Left lung (tissue), 14 donors: ENCODE measurements at places on chromosomes 16 and 17.
A peak's percentile ranks its signal among the peaks of the same experiment; 100 is the strongest.

DNA sequence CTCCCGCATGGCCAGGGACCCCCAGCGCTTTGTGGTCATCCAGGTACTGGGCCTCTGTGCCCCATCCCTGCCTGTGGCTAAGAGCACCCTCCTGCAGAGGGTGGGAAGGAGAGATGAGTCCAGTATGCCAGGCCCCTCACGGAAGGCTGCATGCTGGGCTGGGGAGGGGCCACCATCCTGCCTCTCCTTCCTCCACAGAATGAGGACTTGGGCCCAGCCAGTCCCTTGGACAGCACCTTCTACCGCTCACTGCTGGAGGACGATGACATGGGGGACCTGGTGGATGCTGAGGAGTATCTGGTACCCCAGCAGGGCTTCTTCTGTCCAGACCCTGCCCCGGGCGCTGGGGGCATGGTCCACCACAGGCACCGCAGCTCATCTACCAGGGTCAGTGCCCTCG lies 3.7 kb downstream of the MIEN1 start:
- no peaks in the 10 kb centered on the region for H3K36me3 ChIP-seq
- no peak overlapping the region for H3K27ac ChIP-seq
- no peaks in the 10 kb centered on the region for H3K27me3 ChIP-seq
- no peak for DNase-seq
- peaks cover 18% of the 10 kb centered on the region for H3K4me1 ChIP-seq
- H3K4me3 ChIP-seq = no peak overlapping the region

DNA sequence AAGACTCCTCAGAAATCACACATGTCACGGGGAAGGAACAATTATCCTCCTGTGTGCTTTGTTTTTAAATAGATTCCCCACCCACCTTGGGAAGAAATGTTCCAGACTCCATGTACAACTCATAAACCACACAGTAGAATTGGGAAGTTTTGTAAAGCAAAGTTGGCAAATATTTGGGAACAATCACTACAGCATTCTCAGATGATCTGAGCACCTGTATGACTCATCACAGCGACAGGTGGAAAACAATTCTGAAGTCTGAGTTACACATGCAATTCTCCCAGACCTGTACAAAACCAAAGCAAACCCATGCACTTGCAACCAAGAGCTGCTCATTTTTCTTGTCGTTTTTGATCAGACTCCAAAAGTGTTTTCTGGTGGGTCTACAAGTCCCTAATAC lies 14.4 kb upstream of the MYLK3 start:
- H3K27me3 ChIP-seq = peaks cover 4% of the 10 kb centered on the region
- H3K4me3 ChIP-seq = no peak overlapping the region
- no peaks in the 10 kb centered on the region for H3K36me3 ChIP-seq
- DNase-seq = no peak

GRCh38 chr16:68538880-68539701 lies at the start of gene ZFP90:
TSS of gene ZFP90 (plus strand) at chr16:68539291. CDS start at chr16:68539793, 502 bp downstream.
- no peaks in the 10 kb centered on the region for H3K27me3 ChIP-seq
- no peaks in the 10 kb centered on the region for H3K36me3 ChIP-seq
- DNase-seq = peak; percentile 96
- peak within 1 kb of the TSS; percentile 84 for H3K4me3 ChIP-seq

- peaks cover 28% of the 10 kb centered on the region for H3K4me1 ChIP-seq
- no peak overlapping the region for H3K27ac ChIP-seq
- no peaks in the 10 kb centered on the region for H3K36me3 ChIP-seq
- DNase-seq = no peak
- no peaks in the 10 kb centered on the region for H3K27me3 ChIP-seq
- H3K4me3 ChIP-seq = no peak overlapping the region
Measured at GRCh38 chr16:586047-586644, 3.7 kb upstream of the RAB40C start.

GRCh38 chr17:82126556-82127314 lies 28.7 kb upstream of the FASN start:
- no peaks in the 10 kb centered on the region for H3K27me3 ChIP-seq
- H3K4me3 ChIP-seq = no peak overlapping the region
- peaks cover 31% of the 10 kb centered on the region for H3K36me3 ChIP-seq
- no peaks in the 10 kb centered on the region for H3K4me1 ChIP-seq

- H3K36me3 ChIP-seq = peaks cover 55% of the 10 kb centered on the region
- H3K4me1 ChIP-seq = peaks cover 5% of the 10 kb centered on the region
- DNase-seq = no peak
- H3K27ac ChIP-seq = no peak overlapping the region
- no peak overlapping the region for H3K4me3 ChIP-seq
Measured at GRCh38 chr16:63998-64913, 8.2 kb downstream of the RHBDF1 start.

DNA sequence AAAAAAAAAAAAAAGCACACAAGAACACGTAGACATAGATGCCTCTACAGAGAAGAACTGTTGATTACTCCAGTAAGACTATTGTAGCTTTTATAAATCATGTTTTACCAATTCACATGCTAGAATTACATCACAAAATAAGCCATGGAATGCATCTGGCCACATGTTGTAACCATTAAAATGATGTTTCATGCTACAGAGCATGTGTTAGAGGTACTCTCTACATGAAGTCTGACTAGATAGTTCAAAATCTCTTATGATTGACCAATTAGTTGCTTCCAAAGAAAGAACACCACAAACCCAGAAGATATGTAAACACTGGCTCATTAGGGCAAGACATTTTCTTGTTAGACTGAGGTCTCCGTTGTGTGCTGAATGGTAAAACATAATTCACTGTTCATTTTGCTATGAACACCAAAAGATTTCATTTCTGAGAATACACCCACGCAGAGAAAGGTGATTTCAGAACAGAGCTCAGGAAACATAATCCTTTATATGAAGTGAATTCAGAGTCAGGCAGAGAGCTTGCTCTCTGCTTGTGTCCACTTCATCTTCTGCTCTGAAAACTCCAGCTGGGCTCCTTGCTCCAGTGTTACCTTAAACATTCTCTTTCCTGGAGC lies 411.4 kb upstream of the SOX9 start:
- no peak overlapping the region for H3K27ac ChIP-seq
- H3K4me3 ChIP-seq = no peak overlapping the region
- H3K4me1 ChIP-seq = no peaks in the 10 kb centered on the region
- no peaks in the 10 kb centered on the region for H3K36me3 ChIP-seq
- H3K27me3 ChIP-seq = no peaks in the 10 kb centered on the region

- peaks cover 22% of the 10 kb centered on the region for H3K4me1 ChIP-seq
- DNase-seq = no peak
- H3K27me3 ChIP-seq = no peaks in the 10 kb centered on the region
- H3K27ac ChIP-seq = peak overlapping the region; percentile 45
Measured at GRCh38 chr17:77349976-77350830, 209.4 kb downstream of the SEC14L1 start.

DNA sequence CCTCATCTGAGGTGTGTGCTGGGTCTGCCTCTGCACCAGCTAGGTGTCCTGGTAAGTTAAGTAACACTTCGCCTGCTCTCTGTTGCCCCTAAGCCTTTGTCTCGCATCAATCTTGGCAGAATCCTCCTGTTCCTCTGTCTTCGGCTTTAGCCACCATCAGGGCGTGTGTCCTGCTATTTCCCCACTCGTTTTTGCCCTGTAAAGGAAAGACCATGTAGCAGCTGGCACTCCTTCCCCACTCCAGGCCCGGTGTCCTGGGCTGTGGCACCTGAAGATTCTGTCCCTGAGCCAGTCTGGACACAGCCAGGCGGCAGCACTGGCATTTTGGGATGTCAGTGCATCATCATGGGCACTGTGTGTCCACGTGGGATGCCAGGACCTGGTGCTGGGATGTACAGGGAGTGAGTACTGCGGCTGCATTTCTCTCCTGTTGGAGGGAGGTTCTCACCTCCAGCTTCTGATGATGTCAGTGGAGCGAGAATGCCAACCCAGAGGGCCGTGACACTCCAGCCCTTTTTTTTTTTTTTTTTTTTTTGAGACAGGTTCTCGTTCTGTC lies 26.2 kb upstream of the FOXK2 start:
- H3K36me3 ChIP-seq = no peaks in the 10 kb centered on the region
- no peak for DNase-seq
- no peaks in the 10 kb centered on the region for H3K27me3 ChIP-seq
- H3K4me1 ChIP-seq = peaks cover 26% of the 10 kb centered on the region

- H3K36me3 ChIP-seq = peaks cover 84% of the 10 kb centered on the region
- no peak overlapping the region for H3K27ac ChIP-seq
- no peaks in the 10 kb centered on the region for H3K4me1 ChIP-seq
- no peak overlapping the region for H3K4me3 ChIP-seq
Measured at GRCh38 chr16:87404764-87405625, 12.9 kb downstream of the MAP1LC3B start.

DNA sequence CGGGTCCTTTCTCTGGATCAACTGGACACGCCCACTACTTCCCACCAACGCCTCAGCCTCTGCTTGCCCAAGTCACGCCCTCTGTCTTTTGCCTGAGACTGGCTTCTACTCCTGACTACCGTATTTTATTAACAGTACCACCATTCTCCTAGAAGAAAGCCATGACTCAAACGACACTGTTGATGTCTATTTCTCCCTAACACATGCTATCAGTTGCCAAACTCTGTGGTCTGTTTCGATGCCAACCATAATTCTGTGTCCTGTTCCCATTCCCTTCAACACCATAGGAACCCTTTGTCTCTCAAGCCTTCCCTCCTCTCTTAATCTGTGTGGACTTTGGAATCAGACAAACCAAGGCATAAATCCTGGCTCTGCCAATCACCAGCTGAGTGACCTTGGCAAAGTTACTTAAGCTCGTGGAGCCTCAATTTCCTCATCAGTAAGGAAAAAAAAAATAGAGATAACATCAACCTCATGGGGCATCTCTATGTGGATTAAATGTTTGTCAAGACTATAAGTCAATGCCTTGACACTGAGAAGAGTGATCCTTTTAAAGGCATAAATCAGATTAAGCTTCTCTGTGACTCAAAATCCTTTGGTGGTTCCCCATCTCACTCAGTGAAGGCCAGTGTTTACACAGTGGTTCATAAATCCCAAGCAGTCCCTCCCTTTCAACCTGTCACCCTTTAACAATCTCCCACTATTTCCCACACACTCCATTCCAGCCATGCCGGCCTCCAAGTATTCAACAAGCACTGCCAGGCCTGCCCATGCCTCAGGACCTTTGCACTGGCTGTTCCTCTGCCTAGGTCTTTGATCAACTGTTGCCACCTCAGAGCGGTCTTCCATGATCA lies 45.6 kb downstream of the ERN1 start:
- peaks cover 30% of the 10 kb centered on the region for H3K4me1 ChIP-seq
- no peaks in the 10 kb centered on the region for H3K36me3 ChIP-seq
- no peaks in the 10 kb centered on the region for H3K27me3 ChIP-seq
- peak overlapping the region; percentile 45 for H3K27ac ChIP-seq
- H3K4me3 ChIP-seq = no peak overlapping the region
- DNase-seq = no peak

DNA sequence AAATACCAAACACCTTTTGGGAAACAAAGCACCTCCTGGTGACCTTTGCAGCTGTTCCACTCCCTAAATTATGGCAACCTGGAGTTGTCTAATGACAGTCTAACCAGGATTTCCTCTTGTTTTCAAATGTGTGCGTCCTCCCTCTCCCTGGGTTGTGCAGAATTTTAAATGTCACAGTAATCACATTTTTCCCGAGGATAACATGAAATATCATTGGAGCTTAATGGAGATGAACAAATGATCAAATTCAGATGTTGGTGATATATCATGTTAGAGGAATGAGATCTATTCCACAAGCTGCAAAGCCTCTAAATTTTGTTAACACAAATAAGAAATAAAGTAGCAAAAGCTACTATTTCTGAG lies 86.9 kb upstream of the HLF start:
- H3K27ac ChIP-seq = no peak overlapping the region
- DNase-seq = no peak
- no peaks in the 10 kb centered on the region for H3K4me1 ChIP-seq
- no peaks in the 10 kb centered on the region for H3K36me3 ChIP-seq
- no peaks in the 10 kb centered on the region for H3K27me3 ChIP-seq
- H3K4me3 ChIP-seq = no peak overlapping the region

DNA sequence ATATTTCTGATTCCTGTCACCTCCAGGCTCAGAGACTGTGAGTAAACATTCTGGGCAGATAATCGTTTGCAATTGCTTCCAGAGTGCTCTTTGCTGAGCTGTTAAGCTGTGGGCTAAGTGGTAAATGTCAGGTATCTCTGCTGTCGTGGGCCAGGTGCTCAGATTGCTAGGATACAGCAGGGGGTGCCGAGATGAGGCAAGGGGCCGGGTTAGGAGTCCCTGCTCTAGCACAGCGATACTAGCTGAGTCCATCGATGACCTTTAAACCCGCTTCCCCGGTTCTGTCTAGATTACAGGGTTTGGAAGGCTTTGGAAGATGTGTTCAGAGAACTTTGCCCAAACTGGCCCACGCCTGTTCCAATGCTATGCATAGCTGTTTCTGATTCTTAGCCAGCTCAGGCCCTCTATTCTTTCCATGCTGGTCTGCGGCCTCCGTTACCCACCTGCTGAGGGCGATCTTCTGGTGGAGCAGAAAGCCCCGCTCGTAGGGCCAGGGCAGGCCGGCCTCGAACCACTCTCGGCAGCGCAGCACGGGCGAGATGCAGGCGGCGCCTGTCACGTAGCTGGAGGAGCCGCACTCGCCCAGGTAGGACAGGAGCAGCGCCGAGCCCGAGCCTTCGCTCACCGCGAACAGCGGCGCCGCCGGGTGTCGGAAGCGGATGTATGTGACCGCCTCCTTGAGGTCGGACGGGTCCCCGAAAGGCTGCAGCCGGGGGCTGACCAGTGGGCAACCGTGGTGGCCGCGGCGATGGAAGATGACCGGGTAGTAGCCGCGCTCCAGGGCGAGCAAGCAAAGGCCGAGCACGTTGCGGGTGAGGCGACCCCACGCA lies 979 bp downstream of the ABHD15 start:
- peak overlapping the region; percentile 87 for H3K27ac ChIP-seq
- H3K4me1 ChIP-seq = peaks cover 72% of the 10 kb centered on the region
- H3K36me3 ChIP-seq = peaks cover 5% of the 10 kb centered on the region
- peak overlapping the region; percentile 58 for H3K4me3 ChIP-seq
- DNase-seq = peak; percentile 93

DNA sequence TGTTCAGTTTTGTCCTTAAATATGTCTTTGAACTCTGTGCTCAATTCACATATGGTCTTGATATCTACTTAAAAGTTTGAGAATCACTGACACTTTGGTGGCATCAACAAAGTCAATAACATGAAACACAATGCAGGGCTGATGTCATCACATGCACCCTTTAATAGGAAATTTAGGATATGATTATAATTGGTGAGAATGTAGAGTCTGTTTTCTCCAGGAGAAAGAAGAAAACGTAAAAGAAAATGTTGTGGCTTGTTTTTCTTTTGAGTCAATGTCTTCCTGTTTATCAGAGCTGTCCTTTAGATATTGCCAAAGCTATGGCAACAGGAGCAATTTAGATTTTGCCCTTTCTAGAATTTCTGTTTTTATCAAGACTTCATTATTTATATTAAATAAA lies 396.9 kb downstream of the CDH13 start:
- no peak for DNase-seq
- H3K4me1 ChIP-seq = no peaks in the 10 kb centered on the region
- H3K27me3 ChIP-seq = no peaks in the 10 kb centered on the region
- no peaks in the 10 kb centered on the region for H3K36me3 ChIP-seq
